HuH-7.5 (cell line): ENCODE measurements at places on chromosomes 11 and 22.

GRCh38 chr11:44624761-44625221, 59.3 kb downstream of the CD82 start:
- no peak for DNase-seq

- no peak for DNase-seq
Observed at GRCh38 chr22:38291201-38291777, 18.5 kb upstream of the TMEM184B start.

DNA sequence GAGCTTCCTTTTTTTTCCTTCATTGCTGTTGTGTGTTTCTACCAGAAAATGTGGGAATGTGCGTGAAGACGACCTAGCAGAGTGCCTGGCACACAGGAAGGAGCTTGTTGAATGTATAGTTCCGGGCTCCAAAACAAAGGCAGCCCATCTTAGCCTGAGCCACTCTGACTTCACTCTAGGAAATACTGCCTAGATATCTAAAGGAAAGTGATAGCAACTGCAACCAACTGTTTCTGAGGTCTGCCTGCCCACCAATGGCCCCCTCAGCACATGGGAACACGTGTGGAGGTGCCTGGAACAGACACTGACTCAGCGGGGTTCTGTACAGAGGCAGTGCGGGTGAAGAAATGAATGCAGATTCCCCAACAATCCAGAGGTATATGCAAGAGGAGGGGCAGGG, 14.7 kb upstream of the XBP1 start:
- DNase-seq: no peak

- DNase-seq: no peak
Observed at GRCh38 chr11:79006854-79007253, 432.2 kb upstream of the NARS2 start.
